Epithelial cell of umbilical artery (primary cell): ENCODE measurements at places on chromosomes 4 and X. TPM values are rescaled to one million over a fixed set of nuclear protein-coding genes. Genes with fewer than 3 reads are reported as not detected.

Gene TRIM61
- under 0.01 TPM in 1 of 2 replicates, not detected in the other for total RNA-seq

Gene ARHGAP36
- not detected in 2 replicates for total RNA-seq

Gene HTR2C
- total RNA-seq: not detected in 2 replicates

Gene SLC34A2
- not detected in 2 replicates for total RNA-seq

Gene SSX3
- total RNA-seq: not detected in 2 replicates

Gene MAP9
- total RNA-seq: 1.6 and 2.7 TPM in 2 replicates

Gene ASB9
- total RNA-seq: 25.1 and 33.5 TPM in 2 replicates

Gene MAGEA8
- not detected in 2 replicates for total RNA-seq

Gene MAGED4B
- 19.5 and 22.2 TPM in 2 replicates for total RNA-seq

Gene SPANXC
- not detected in 2 replicates for total RNA-seq

Gene HOPX
- total RNA-seq: 32.8 and 33.9 TPM in 2 replicates

Gene HPRT1
- total RNA-seq: 27.0 and 44.8 TPM in 2 replicates

Gene F11
- not detected in 2 replicates for total RNA-seq

Gene PLAC8
- under 0.01 TPM in 1 of 2 replicates, not detected in the other for total RNA-seq

Gene SLC16A2
- 0.65 and 0.91 TPM in 2 replicates for total RNA-seq

Gene TMEM156
- total RNA-seq: 0.61 and 1.9 TPM in 2 replicates

Gene L1CAM
- not detected in 2 replicates for total RNA-seq

Gene UGT2B15
- total RNA-seq: not detected in 2 replicates

Gene OTC
- 0.15 TPM in 1 of 2 replicates, not detected in the other for total RNA-seq

Gene PRPS2
- total RNA-seq: 35.1 and 35.7 TPM in 2 replicates

Gene PCDH11X
- total RNA-seq: 0.32 TPM in 1 of 2 replicates, not detected in the other

Gene HS3ST1
- under 0.01 TPM in 2 replicates for total RNA-seq
